Umbilical cord (tissue), 2 donors: ENCODE measurements at places on chromosomes 11 and 22.

GRCh38 chr22:25447067-25447685 is 117.3 kb upstream of the GRK3 start:
- DNase-seq: no peak

- DNase-seq: no peak
Observed at GRCh38 chr11:77084581-77085191, 17.9 kb downstream of the CAPN5 start.

GRCh38 chr22:32596471-32596870 is 121.9 kb downstream of the FBXO7 start:
- DNase-seq: no peak

DNA sequence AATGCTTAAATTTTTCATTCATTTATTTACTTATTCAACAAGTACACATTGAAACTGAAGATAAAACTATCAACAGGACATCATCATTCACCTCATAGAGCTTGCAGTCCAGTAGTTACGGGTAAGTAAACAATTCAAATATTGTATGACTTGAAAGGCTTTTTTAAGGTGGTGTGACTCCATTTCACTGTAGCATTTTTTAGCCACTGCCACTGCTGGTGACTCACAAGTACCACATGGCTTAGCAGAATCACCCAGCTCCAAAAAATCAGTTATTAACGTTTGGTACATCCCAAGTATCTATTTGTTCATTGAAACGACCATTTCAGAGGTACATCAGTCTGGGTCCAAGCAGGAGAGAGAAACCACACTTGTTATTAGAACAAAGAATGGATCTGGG is 427.9 kb upstream of the DDI1 start:
- no peak for DNase-seq

- DNase-seq: no peak
Observed at GRCh38 chr22:40330615-40331014, 15.7 kb upstream of the ADSL start.

DNA sequence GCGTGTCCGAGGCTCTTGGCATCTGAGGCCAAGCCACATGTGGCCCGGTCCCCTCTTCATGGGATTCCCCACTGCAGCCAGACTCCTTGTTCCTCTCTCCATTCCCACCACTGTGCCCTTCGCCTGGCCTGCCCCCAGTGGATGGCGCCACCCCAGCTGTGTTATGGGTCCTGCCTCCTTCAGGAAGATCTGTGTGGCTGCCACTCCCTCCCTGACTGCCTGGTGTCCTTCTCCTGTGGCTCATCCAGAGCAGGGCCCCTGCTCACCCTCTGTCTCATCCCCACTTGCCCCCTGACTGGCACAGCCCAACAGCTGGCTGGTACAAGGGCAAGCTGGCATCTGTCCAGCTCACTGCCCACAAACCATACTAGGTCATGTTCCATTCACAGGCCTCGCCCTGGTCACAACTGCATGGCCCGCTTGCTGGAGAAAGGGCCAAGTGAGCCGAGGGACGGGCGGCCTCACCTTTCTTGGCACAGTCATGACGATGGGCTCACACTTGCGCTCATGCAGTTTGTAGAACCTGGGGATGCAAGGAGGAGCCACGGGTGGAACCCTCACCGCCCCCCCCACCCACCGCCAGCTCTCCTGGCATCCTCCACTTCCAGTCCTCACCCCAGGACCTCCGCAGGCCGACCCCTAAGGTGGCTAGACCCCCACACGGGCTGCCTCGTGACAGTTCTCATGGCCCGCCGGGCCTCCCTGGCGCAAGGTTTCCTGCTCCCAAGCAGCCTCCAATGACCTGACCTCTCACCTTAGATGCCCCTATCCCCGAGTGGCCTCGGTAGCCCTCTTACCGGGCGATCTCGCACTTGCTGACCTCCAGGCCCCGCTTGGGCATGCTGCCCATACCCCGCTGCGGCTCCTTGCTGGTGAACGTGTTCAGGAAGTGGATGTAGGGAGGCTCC is 2.1 kb upstream of the PTPRCAP start:
- DNase-seq: no peak

GRCh38 chr22:24875862-24876506 is 70.0 kb downstream of the SGSM1 start:
- peak; percentile 18 for DNase-seq

DNA sequence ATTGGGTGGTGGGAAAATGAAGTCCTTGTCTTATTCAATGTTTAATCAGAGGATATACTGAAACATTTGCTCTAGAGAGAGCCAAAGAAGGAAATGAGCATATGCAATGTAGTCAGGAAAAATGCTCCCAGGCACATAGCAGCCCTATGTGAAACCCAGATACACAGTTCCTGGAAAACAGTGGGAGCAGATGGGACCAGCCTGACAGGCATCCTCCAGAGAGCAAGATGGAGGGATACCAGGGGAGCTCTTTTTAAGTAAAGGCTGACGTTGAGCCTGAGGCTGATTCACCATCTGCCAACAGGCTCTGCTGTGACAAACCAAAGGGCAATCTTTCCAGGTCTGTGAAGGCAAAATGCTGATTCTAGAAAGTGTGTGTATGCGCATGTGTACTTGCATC is 559.4 kb upstream of the KIRREL3 start:
- DNase-seq: no peak

DNA sequence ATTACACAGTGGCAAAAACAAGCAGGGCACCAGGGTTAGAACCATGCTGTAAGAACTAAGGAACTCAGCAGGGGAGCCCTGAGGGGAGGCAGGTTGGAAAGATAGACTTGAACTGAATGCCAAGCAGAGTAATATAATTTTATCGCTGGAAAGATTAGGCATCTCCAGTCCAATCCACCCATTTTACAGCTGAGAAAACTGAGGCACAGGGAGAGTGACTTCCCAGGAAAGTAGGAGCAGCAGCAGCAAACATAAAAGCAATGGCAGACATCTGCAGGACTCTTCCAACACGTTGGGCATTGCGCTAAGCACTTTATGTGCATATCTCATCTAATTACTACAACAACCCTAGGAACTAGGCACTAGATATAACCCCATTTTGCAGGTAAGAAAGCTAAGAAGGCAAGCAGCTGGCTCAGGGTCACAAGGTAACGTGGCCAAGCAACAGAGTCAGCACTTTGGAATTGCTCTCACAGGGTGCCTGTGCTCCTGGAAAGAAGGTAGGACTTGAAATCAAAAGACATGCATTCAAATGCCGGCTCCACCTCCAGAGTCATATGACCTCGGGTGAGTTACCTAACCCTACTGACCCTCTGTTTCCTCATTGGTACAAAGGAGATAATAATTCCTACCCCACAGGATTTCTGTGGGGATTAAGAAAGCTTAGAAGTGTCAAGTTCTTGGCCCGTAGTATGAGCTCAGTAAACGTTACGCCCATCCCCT is 215.3 kb downstream of the BARX2 start:
- no peak for DNase-seq

GRCh38 chr11:111528557-111528956 is 12.0 kb upstream of the LAYN start:
- no peak for DNase-seq

DNA sequence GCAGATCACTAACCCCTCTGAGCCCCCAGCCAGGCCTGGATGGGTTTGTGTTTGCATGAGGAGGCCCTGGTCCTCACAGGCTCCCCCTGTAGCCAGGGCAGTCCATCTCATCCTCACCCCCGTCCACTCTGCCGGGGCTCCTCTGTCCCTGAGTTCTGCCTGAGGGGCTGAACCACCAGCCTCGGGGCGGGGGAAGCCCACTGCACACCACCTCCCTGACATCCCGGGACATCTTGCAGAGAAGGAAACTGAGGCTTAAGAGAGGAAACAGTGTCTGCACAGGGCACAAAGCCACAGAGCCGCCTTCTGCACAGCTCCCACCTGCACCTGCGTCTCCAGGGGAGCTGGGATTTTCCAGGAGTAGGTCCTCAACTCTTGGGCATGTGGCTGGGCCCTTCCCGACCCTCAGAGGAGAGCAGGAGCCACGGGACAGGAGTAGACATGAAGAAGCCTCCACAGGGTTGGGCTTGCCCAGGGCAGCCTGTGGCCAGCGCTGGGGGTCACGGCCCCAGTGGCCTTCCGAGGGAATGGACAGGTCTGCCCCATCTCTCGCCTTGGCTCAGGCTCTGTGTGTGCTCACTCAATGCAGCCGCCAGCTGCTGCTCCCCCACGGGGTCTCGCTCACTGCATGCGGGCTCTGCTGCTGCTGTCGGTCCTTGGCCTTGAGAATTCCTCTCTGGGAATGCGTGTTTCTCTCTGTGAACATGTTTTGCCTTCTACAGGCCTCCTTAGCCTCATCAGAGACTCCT is 45.4 kb upstream of the CCDC188 start:
- DNase-seq: no peak

DNA sequence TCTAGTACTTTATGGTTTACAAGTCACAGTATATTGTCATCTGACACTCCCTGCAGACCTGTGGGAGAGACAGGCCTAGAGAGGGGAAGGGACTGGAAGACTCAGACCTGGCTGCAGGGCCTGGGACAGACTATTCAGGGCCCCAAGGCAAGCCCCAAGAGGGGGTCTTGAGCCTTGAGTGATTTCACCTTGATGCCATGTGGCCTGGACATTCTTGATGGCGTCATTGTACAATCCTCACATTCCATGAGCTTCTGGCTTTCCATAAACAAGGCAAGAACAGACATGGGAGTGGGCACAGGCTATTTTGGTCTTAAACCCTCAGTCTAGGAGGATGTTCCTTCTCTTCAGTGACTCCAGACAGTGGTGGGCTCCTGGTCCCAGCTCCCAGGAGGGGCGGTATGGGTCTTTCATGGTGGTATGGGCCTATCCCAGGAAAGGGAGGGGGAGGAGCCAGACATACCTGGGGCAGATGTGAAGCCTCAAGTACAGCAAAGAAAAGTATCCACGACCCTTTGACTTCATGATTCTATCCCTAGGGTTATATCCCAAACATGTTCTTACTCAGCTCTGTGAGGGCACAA is 1.8 kb upstream of the TBC1D10A start:
- peak; percentile 24 for DNase-seq

- DNase-seq: peak; percentile 95
Observed at GRCh38 chr22:30301995-30302809, 12.9 kb upstream of the CASTOR1 start.

- no peak for DNase-seq
Observed at GRCh38 chr11:111361052-111361801, 17.8 kb downstream of the POU2AF1 start.

- DNase-seq: no peak
Observed at GRCh38 chr11:35466058-35466457, 46.7 kb upstream of the SLC1A2 start.

GRCh38 chr22:17314487-17314886 is 54.8 kb upstream of the CECR2 start:
- no peak for DNase-seq

- DNase-seq: no peak
Observed at GRCh38 chr11:134466156-134466555, 54.1 kb upstream of the B3GAT1 start.

DNA sequence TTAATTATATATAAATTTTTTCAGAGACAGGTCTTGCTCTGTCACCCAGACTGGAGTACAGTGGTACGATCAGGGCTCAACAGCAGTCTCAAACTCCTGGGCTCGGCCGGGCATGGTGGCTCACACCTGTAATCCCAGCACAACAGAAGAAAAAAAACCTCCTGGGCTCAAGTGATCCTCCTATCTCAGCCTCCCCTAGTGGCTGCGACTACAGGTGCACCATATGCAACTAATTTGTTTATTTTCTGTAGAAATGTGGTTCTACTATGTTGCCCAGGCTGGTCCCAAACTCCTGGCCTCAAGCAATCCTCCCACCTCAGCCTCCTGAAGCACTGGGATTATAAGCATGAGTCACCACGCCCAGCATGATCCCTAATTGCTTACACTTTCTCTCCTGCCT is 56.1 kb upstream of the SLC35C1 start:
- DNase-seq: no peak

GRCh38 chr11:116519499-116519898 is 253.3 kb downstream of the BUD13 start:
- no peak for DNase-seq

DNA sequence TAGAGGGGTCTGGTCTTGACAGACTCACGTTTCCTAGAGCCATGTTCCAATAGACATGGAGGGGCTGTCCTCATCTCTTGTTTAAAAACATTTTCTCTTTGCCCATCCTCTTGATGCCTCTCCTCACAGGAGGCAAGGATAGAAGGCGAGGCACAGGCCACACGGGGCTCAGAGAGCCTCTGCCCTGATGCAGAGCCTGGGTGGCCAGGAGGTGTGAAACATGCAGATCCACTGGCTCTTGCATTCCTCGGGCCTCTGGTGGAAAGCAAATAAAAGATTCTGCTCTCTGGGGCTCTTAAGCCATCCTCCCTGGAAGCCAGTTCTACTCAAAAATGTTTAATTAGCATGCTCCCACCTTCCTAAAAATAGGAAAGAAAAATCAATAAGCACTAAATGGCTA is 43.6 kb upstream of the NTM start:
- DNase-seq: no peak

- DNase-seq: no peak
Observed at GRCh38 chr11:8828580-8829361, 82.2 kb upstream of the AKIP1 start.

DNA sequence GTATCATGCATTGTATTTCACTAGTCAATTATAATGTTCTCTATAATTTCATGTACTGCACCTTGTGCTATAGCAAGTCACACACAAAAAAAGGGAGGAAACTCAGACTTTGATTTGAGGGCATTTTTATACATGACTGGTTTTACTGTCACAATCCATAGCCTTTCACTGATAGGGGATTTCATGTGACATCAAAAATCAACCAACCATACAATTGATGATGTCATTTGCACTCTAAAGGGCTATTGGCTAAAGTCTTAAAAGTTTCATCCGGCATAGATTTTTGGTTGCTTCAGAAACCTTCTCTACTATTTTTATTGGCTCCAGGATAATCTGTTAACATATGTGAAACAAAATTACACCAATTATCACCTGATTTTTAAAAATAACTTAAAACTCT is 237.8 kb downstream of the DCDC1 start:
- no peak for DNase-seq

- DNase-seq: no peak
Observed at GRCh38 chr11:13110145-13110544, 101.0 kb downstream of the RASSF10 start.
